Left cardiac atrium (tissue), 4 donors: ENCODE measurements at places on chromosomes 4 and X.

- no peak for DNase-seq
Observed at GRCh38 chr4:148259841-148260240, 182.4 kb downstream of the NR3C2 start.

DNA sequence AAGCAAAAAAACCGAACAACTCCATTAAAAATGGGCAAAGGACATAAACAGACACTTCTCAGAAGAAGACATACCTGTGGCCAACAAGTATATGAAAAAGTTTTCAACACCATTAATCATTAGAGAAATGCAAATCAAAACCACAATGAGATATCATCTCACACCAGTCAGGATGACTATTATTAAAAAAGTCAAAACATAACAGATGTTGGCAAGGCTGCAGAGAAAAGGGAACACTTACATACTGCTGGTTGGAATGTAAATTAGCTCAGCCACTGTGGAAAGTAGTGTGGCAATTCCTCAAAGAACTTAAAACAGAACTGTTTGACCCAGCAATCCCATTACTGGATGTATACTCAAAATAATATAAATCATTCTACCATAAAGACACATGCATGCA lies 436.3 kb downstream of the KLHL13 start:
- no peak for DNase-seq

GRCh38 chr4:113540859-113541258 lies 220.7 kb downstream of the CAMK2D start:
- DNase-seq, result no peak

DNA sequence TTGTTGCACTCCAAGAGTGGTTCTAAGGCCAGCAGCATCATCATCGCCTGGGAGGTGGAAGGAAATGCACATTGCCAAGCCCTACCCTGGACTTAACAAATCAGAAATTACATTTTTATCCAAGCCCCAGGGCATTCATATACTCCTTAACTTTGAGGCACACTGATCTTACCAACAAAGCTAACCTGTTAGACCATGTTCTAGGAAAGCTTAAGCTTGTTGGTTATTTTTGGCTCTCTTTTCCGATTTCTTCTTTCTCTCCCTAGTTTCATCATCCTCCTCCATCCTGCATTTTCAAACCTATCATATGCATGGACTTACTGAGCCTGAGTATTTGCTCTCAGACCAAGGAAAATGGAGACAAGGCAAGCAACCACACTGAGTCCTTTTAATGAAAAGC lies 133.4 kb downstream of the OPHN1 start:
- no peak for DNase-seq

- no peak for DNase-seq
Observed at GRCh38 chrX:38458071-38458470, 103.3 kb upstream of the TSPAN7 start.

GRCh38 chr4:2803624-2804448 lies 11.0 kb downstream of the SH3BP2 start:
- DNase-seq, result peak; percentile 46

GRCh38 chrX:119690921-119691716 lies 1.8 kb downstream of the SEPTIN6 start:
- no peak for DNase-seq

- DNase-seq, result no peak
Observed at GRCh38 chr4:145880355-145880960, 58.2 kb downstream of the ZNF827 start.

GRCh38 chr4:81502564-81502963 lies 30.9 kb upstream of the RASGEF1B start:
- no peak for DNase-seq

DNA sequence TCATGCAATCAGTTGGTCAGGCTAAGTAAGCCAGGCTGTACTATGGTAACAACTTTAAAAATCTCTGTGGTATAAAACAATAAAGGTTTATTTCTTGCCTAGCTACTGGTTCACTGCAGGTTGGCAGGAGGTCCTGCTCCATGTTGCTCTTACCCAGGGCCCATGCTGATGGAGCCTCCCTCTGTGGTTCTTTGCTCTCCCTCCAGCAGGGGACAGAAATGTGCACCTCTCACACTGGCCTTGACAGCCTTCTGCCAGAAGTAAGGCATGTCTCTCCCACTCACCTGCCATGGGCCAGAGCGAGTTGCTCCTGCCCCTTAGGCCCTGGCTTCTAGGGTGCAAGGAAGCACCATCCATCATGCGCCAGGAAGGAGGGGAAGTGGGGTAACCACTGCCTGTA lies 31.1 kb downstream of the CLDN22 start:
- no peak for DNase-seq

DNA sequence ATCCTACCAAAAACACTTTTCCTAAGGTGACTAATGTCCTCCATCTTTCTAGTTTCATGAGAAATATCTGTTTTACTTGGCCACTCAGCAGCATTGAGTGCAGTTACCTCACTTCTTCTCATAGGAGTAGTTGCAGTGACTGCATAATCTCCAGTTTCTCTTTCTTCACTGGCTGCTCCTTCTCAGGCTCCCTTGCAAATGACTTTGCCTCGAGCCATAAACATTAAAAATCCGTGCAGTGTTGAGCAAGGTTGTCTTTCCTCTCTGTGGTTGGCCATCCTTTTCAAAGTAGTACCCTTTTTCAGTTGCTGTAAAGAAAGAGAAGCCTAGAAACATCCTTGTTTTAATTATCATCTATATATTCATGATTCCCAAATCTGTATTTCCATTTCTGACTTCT lies 10.2 kb upstream of the PRKG2 start:
- no peak for DNase-seq
